ENCODE measurements at places on chromosomes 7 and 10.

DNA sequence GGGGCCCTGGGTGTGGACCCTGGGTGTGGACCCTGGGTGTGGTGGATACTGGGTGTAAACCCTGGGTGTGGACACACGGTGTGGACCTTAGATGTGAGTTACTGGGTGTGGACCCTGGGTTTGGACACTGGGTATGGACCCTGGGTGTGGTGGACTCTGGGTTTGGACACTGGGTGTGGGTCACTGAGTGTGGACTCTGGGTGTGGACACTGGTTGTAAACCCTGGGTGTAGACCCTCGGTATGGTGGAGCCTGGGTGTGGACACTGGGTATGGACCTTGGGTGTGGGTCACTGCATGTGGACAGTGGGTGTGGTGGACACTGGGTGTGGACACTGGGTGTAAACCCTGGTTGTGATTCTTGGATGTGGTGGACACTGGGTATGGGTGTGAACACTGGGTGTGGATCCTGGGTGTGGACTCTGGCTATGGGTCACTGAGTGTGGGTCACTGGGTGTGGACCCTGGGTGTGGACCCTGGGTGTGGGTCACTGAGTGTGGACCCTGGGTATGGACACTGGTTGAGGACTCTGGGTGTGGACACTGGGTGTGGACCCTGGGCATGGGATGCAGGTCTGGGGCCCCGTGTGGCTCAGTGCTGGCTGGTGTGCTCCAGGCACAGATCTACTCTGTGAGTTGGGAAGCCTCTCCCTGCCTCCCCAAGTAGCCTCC, 356.2 kb downstream of the GLRX3 start:
- peak; percentile 69 for DNase-seq

GRCh38 chr7:74181821-74182220, 7.7 kb downstream of the EIF4H start:
- no peak for DNase-seq

DNA sequence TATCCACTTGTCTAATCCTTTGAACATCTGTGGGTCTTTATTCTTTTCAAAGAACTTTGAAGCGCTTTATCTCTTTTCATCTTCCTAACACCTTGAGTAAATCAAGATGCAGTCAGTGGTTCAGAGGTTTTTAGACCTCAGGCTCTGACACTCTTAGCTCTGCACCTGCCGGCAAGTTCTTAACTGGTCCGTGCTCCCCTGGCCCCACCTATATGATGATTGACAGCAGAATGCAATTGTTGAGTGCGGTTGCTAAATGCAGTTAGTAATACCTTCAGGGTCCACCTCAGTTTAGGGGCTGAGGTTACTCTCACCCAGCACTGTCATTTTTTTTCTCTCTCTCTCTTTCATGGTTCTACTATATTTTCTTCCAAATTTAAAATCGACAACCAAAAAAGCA, 854.2 kb upstream of the AUTS2 start:
- no peak for DNase-seq

DNA sequence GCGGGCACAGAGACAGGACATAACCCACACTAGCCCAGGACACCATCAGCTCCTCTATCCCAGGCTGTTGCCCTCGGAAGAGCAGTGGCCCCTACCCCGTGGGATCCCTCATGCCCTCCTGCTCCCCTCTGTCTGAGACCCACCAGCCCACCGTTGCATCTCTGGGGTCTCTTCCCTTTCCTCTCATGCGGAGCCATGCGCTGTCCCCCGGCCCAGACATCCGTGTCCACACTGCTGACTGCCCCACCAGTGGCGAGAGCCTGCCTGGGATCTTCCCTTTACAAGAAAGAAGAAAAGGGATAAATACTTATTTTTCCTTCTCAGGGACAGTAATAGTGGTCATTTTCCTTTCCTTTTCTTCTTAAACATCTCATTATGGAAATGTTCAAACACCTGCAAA, 115.4 kb downstream of the WDR37 start:
- no peak for DNase-seq

- DNase-seq: no peak
Observed at GRCh38 chr10:111830359-111830758, 353.2 kb downstream of the GPAM start.

GRCh38 chr10:6713716-6714115, 133.6 kb upstream of the PRKCQ start:
- no peak for DNase-seq

- DNase-seq: no peak
Observed at GRCh38 chr7:109950256-109950655, 1140.7 kb upstream of the LRRN3 start.

DNA sequence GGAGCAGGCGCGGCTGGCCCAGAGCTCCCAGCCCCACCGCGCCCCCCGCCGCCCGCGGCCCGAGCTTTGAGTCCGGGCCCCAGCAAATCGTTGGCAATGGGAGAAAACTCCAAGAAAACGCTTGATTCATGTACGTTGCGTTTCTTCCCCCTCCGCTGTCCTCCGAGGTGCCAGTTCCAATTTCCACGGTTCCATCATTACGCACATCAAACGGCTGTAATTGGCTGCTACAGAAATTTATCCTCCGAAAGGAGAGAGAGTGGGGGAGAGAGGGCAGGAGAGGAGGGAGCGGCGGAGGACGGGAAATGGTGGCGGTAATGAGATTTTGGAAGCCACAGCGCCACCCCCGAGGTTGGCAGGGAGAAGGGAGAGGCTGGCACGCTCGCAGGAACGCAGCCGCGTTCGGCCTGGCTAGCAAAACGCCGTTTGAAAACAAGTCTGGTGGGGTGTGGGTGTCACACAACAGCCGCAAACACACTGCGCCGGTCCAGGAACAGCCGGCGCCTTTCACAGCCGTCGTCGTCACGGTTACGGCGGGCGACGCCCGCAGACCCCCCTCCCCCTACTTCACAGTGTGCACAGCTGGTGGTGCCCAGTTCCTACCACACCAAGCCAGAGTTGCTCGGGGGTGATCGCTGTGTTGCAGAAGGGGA, 57.5 kb downstream of the UNCX start:
- DNase-seq: no peak

- DNase-seq: no peak
Observed at GRCh38 chr10:22801785-22802184, 87.4 kb upstream of the PIP4K2A start.

DNA sequence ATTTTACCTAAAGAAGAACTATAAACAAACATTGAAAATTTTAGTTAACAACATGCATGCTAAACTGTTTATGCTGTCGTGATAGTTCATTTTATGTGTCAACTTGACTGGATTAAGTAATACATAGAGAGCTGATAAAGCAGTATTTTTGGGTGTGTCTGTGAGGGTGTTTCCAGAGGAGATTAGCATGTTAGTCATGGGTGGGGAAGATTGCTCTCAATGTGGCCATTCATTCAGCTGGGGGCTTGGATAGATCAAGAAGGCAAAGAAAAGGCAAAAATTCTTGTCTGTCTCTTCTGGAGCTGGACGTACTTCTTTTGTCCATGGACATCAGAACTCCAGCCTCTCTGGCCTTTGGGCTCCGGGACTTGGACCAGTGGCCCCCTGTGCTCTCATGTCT, 172.9 kb upstream of the SEMA3E start:
- no peak for DNase-seq

- no peak for DNase-seq
Observed at GRCh38 chr10:926075-926698, 5.3 kb downstream of the LARP4B start.

DNA sequence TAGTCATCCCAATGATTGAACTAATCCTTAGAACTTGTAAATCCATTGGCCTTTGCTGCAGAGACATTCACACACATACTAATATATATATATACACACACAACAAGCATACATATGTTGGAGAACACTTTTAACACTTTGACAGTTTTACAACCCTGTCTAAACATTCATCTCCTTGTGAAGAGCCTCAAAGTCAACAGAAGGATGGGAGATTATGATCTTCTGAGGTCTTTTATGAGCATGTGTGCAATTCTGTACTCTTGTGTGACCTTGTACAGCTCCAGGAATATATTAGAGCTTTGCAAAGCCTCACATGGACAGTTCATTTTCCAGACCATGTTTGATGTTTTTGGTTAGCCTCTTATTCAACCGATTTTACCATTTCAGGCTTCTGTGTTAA, 589.0 kb downstream of the NXPH1 start:
- no peak for DNase-seq

- DNase-seq: no peak
Observed at GRCh38 chr10:118017850-118018249, 28.9 kb downstream of the RAB11FIP2 start.

GRCh38 chr10:109913306-109913892, 9.9 kb downstream of the XPNPEP1 start:
- DNase-seq: no peak

GRCh38 chr10:14191871-14192270, 138.9 kb downstream of the FRMD4A start:
- DNase-seq: no peak

GRCh38 chr7:124688991-124689390, 76.6 kb downstream of the GPR37 start:
- no peak for DNase-seq

DNA sequence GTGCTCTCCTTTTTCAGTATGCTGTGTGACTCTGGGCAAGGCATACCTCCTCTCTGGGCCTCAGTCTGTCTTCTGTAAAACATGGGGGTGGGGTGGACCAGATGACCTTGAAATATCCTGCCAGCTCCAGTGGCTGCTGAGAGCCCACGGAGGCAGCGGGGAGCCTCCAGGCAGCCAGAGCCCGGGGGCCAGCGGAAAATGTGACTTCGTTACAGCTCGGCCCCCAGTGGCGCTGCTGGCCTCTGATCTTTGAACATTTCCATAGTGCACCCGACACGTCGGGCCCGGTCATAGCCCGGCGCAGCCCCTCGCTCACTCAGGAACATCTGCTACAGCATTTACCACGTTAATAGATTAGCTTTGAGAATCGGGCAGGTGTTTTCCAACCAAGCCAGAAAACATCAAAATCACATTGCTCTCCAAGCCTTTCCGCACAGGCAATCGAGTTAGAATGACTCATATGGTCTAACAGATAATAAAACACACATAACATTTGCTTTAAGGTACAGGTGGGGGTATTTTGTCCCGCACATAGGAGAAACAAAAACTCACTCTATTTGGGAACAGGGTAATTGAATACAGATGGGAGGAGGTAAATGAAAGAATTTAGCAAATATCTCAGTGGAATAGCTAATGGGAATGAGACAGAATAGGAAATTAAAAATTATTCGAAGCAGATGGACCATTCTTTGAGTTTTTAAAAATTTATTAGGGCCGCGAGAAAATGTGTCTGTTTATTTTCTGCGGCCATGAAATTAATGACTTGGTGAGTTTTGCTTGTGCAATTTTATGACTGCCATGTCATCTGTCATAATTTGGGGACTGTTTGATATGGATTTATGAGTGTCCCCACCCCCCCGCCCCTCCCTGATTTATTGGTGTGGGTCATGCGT, 26.3 kb upstream of the COMTD1 start:
- DNase-seq: no peak

GRCh38 chr10:70602665-70603448, at the start of gene PRF1:
Gene PRF1, minus strand, starts transcription at chr10:70602741. Its CDS starts 1,839 bp downstream, at chr10:70600902.
- no peak for DNase-seq

- no peak for DNase-seq
Observed at GRCh38 chr7:40647719-40648118, 512.9 kb downstream of the SUGCT start.

DNA sequence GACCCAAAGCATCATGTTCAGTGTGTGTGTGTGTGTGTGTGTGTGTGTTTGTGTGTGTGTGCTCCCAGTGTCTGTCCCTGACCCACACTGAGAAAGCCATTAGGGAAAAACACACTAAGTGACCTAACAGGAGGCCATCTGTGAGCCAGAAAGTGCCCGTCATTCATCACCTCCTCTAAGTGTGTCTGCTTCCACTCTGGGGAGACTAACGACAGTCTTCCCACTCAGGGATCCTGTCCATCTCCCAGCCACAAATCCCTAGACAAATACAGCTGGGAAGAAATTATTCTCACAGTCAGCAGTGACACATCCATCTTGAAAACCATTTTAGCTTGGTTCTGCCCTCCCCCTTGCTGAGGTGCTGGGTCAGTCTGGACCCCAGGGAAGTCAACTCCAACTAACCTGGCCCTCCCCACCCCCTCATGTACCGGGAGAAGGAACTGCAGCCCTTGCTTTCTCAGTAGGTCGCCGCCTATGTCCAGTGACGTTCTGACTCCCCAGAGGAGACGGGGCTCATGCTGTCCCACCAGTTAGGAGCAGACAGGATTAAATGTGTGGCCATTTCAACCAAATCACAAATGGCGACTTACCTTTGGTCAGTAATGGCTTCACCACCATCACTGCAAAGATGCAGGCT, 296.5 kb upstream of the ZNF32 start:
- peak; percentile 53 for DNase-seq

- DNase-seq: no peak
Observed at GRCh38 chr10:5043716-5044115, 40.1 kb upstream of the AKR1C2 start.

- DNase-seq: no peak
Observed at GRCh38 chr7:155510975-155511701, 35.2 kb downstream of the CNPY1 start.

- peak; percentile 65 for DNase-seq
Observed at GRCh38 chr10:75029857-75030256, 81.6 kb upstream of the SAMD8 start.

GRCh38 chr7:5428478-5429252, 5.0 kb upstream of the TNRC18 start:
- no peak for DNase-seq
